ENCODE measurements at places on chromosomes 11 and 22.
A peak's percentile ranks its signal among the peaks of the same experiment; 100 is the strongest.

DNA sequence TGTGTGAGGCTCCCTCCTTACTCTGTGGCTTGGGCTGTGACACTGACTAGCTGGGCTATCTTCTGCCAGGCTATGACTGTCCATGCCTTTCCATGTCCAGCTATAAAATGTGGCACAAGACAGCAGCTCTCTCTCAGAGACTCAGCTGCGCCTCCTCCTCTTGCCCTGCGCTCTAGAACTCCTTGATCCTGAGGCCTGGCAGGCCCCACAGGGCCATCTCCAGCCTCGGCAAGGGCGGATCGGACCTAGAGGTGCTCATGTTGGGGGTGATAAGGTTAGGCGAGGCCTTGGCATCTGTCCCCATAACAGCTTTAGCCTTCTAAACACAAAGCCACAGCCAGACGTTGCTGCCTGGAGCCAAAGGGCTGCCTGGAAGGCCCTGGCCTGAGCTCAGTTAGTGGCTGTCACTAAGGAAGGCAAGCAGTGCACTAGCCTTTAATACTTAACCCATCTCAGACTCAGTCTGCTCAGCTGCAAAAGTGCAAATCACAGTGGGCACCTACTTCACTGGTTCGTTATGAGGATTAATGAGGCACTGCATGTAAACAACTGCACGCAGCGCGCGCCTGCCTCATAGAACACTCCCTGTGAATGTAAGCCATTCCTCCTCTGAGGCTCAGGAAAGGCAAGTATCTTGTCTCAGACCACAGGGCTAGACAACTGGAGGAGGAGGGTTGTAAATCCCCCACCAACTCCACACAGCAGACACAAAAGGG, 1.2 kb downstream of the GUCD1 start:
- no peak for DNase-seq

GRCh38 chr22:17911312-17911705, 113.1 kb downstream of the MICAL3 start:
- DNase-seq = no peak

GRCh38 chr11:69318093-69318420, 24.1 kb downstream of the MYEOV start:
- DNase-seq = no peak

- no peak for DNase-seq
Measured at GRCh38 chr22:46734830-46735453, 3.1 kb downstream of the CERK start.

- DNase-seq = peak; percentile 54
Measured at GRCh38 chr11:8090756-8091155, 9.7 kb downstream of the TUB start.

DNA sequence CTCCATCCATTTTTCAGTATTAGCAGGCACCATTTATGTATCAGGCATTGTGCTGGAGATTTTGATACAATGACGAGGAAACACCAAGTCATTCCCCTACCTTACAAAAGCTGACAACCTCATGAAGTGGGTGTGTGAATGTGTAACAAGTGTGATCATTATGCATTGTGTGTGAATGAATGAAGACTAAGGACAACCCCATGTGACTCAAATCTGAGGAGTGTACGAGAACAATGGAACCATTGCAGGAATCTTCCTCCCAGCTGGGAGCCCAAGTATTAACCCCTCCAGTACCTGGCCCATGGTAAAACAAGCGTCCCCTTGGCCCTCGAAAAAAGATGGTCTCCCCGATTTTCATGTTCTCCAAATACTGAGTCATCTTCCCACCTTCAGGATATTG, 4.4 kb downstream of the CYB5R2 start:
- DNase-seq = no peak

DNA sequence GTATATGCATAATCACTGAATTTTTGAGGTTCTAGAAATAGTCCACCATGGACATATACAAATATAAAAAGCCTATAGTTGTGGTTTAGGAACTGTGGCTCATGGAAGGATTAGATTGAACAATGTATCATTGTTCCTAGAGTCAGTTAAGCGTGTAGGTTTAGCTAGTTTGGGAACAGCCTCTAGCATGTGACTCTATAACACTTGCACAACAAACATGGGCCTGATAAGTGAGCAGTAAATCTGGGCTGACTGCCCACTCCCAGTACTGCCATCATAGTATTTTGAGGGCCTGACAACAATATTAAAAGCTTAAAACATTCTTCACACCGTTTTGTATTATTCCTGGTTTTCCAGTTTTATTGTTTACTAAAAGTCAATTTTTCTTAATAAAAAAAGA, 47.0 kb downstream of the YAP1 start:
- no peak for DNase-seq

GRCh38 chr11:101909087-101909486, 5.7 kb upstream of the CEP126 start:
- DNase-seq = no peak

GRCh38 chr11:42620796-42621195, 691.0 kb upstream of the API5 start:
- DNase-seq = no peak

- DNase-seq = no peak
Measured at GRCh38 chr11:62707277-62707861, at the start of the genes BSCL2 and GNG3. BSCL2 (minus strand) TSS chr11:62707424; CDS start chr11:62707195, 229 bp downstream. GNG3 (plus strand) TSS chr11:62707676; CDS start chr11:62708296, 620 bp downstream.

DNA sequence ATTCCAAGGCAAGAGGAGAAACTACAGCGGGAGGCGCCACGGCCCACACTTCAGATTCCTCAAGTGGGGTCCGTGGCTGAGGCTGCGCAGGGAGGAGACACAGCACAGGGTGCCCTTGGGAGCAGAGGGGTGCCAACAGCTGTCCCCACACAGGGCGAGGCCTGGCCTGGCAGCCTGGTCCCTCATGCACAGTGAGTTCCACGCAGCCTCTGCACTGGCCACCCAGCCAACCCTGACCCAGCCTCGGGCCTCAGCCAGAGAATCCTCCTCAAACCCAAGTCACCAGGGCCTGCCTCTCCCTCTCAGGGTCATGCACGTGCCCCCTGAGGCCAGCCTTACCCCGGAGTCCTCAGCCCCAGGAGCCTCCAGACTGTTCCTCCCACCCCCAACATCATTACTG, 22.4 kb upstream of the MOB2 start:
- DNase-seq = no peak

- peak; percentile 43 for DNase-seq
Measured at GRCh38 chr11:106087815-106088435, 10.5 kb downstream of the AASDHPPT start.

- no peak for DNase-seq
Measured at GRCh38 chr11:126039485-126040271, 23.0 kb downstream of the CDON start.

DNA sequence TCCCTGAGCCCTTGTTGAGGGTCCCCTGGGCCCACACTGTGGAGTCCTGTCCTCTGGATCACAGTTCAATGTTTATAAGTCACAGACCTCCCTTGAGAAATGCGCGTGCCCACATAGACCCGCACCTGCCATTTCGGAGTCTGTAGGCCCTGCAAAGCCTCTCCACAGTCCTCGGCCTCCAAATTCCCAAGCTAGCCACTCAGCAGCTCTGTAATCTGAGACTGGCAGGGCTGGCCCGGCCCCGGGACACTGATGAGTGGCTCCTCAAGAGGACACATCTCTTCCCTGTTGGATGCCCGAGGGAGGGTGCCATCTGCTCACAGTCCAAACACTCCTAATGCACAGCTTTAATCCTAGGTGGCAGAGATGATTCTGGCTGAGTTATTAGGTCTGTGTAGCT, 39.1 kb downstream of the B3GAT1 start:
- DNase-seq = peak; percentile 97

GRCh38 chr11:80462211-80462610, 1021.4 kb upstream of the TENM4 start:
- no peak for DNase-seq

DNA sequence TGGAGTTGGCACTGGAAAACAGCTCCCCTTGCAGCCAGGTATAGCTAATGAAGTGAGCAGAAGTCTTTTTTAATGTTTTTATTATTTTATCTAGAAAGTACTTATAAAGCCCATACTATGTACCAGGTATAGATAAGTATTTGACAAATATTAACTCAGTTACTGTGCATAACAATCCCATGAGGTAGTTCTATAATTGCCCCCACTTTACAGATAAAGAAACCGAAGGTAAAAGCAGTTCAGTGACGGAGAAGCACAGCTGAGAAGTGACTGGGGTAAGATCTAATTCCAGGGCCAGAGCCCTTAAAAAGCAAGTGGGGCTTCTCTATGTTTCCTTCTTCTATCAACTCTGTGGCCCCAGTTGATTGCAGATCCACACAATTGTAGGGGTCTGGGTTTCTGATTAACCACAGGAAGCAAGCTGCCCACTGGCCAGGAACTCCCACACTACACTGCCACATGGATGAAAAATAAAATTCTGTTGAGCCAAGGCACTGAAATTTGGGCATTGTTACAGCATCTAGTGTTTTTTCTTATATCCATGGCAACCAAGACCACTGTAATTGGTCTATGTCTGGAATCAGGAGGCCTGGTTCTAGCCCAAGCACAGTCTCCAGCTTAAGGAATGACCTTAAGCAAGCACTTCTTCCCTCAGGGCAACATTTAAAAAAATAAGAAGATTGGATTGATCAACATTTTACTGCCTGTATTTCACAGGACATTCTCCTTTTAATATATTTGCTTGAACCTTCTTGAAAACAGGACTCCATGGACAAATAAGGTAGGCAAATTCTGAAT, 55.3 kb upstream of the TEAD1 start:
- DNase-seq = no peak

DNA sequence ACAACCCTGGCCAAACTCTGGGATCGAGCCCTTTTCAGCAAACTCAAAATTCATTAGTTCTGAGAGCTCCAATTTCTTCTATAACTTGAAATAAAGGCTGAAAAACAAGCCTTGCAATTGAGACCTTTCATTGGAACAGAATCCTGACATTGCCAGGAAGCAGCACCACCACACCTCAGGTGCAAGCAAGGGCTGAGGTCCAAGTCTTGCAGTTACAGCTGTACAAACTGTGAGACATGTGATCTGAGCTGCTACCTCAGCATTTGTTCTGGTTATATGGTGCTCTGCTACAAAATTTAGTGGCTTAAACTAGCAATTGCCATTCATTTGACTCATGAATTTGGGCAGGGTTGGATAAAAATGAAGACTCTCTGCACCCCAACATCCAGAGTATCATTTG, 18.1 kb downstream of the OR5AS1 start:
- DNase-seq = no peak

GRCh38 chr11:102138670-102139069, 28.4 kb downstream of the YAP1 start:
- DNase-seq = no peak

GRCh38 chr22:26783885-26784284, 126.5 kb downstream of the MIAT start:
- no peak for DNase-seq

DNA sequence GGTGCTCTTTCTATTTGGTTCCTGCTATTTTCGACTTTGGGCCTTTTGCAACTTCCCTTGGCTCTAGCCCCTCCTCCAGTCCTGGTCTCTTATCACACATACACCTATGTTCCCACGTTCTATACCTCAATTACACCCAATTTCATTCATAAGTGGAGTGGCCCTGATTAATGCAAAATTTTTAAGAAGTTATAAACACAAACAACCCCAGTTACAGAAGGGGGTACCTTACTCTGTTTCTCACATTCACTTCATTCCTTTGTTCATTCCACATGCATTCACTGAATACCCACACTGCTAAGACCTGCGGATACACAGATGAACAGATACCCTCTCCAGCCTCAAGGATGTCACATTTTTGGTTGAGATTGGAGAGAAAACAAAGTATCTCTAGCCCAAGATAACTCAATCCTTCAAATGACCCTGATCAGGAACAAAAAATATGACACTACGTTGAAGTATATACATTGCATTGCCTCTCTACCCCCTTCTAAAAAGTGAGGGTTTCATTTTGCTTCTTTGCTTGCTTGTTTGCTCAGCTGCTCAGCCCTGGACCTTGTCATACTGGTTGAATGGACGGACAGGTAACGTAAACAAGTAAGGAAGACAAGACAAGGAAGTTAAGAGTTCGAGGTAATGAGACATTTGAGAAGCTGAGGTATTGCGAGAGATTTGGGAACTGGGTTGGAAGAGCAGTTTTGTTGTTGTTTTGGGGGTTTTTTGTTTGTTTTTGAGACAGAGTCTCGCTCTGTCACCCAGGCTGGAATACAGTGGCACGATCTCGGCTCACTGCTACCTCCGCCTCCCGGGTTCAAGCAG, 3.6 kb upstream of the VPS37C start:
- no peak for DNase-seq

DNA sequence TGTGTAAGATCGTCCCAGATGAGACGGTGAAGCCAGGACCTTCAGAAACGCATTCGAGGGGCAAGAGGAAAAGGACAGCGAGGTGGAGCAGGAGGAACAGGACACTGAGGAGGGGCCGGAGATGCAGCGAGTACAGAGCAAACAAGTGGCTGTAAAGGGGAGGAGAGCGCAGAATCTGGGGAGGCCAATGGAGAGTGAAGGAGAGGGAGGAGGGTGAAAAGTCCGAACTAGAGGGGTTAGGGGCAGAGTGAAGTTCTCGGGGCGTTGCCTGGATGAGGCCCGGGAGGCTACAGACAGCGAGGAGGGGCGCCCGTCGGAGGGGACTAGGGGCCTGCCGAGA, 8.8 kb upstream of the PPIL2 start:
- DNase-seq = no peak

DNA sequence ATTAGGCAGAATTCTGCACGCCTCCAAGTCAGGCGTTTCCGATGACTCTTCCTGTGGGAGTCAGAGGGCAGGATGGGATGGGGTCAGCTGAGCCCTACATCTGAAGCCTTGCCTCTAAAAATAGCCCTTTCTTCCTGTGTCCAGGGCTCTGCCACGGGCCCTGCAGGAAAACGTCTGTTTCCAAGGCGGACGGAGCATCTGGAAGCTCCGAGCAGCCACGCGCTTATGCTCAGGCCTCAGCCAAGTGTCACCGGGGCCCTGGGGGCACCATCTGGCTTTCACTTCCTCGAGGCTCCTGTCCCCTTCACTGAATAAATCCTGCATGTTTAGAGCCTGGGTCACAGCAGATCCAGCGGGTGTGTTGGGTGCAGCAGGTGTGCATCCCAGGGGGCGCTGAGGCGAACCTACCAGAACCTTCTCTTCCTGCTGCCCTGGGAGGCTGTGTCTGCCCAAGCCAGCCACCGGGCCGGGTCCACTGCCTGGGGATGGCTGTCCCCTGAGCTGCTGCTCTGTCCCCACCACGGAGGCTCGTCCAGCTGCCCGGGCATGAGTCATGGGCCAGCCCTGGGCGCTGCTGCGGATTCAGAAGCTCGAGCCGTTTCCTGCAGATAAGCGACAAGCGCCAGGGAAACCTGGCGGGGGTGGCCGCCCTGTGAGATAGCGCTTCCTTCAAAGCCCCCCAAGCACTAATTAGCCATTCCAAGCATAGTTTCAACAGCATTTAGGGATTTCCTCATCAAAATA, 32.0 kb upstream of the LINC01488 start:
- DNase-seq = peak; percentile 76

Measured in NCI-H524 (cell line).